Thymus (tissue), 14 donors: ENCODE measurements at places on chromosomes 12 and 14.
A peak's percentile ranks its signal among the peaks of the same experiment; 100 is the strongest.

- no peak for DNase-seq
Observed at GRCh38 chr12:85825746-85826145, 10.5 kb downstream of the RASSF9 start.

- DNase-seq, result peak; percentile 1
Observed at GRCh38 chr14:61188978-61189808, 91.9 kb downstream of the TMEM30B start.

DNA sequence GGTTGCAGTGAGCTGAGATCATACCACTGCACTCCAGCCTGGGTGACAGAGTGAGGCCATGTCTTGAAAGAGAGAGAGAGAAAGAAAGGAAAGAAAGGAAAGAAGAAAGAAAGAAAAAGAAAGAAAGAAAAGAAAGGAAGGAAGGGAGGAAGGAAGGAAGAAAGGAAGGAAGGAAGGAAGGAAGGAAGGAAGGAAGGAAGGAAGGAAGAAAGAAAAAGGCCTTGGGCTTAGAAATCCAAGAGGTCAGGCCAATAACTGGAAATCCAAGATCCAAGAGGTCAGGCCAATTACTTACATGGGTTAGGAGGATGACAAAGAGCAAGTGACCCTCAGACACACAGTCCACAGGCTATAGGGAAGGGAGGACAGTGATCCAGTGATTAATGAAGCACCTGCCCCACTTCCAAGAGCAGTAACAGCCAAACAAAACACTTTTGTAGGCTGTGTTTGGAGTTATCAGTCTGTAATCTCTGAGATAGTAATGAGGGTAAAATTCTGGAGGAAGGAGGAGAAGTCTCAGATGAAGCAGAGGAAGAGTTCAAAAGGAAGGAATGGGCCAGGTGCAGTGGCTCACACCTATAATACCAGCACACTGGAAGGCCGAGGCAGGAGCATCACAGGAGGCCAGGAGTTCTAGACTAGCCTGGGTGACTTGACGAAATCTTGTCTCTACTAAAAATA, 32.2 kb upstream of the SPTLC2 start:
- no peak for DNase-seq

DNA sequence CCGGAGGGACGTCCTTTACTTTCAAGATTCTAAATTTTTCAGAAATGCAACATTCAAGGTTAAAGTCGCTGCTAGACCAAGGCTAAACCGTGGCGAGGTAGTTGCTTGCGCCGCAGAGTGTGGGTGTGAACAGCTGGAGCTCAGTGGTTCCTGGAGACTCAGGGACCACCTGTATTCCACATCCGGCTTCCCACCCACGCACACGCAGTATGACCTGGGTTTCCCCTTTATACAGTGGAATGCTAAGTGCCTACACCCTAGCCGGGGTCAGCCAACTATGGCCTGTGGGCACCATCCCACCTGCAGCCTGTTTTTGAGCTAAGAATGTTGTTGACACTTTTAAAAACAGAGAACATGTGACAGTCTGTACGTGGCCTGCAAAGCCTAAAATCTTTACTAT, 42.9 kb upstream of the TESC start:
- DNase-seq, result no peak

DNA sequence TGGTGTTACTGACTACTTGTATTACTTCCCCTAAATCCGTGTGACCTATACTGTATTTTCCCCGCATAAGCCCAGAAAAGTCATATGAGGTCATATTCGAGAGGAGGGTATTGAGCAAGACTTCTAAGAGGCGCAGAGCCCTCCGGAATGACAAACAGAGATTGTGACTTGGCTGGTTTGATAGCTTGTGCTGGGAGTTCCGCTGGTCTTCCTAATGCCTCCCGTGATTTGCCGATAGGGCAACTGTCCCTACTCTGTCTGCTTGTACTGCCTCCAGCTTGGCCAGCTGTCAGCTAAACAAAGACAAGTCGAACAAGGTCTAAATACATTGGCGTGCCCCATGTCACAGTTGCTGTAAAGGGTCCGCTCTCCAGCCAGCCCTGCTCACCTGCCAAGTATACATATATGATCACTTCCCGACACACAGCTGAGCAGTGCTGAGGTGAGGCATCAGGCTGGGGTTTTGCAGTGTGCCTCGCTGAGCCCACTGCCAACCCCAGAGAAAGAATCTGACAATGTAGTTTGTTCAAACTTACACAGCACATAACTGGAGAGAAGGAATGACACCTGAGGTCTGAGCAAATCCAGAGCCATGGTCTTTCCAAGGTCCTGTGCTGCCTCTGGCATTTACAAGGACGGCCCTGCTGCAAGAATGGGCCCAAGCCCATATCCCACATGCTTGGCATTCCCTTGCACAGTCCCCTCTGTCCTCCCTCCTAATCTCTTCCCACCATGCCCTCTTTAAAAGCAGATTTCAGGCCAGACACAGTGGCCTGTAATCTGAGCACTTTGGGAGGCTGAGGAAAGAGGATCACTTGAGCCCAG, 23.7 kb downstream of the LGMN start:
- DNase-seq, result no peak

DNA sequence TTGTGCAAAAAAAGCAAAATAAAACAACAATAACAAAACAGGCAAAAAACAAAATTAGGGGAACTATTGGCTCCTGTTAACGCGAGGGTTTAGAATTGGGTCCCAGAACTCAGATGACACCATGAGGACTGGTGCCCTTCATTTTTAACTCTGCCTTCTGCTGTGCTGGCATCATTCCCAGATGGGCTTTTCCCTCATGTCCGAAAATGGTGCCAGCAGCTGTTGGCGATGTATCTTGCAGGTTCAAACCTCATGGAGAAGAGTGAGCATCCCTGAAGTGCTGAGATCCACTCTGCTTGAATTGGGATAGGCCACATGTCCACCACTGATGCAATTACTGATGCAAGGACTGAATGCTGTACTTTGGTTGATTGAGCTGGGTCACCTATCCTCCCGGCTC, 61.1 kb downstream of the MYRFL start:
- DNase-seq, result no peak

DNA sequence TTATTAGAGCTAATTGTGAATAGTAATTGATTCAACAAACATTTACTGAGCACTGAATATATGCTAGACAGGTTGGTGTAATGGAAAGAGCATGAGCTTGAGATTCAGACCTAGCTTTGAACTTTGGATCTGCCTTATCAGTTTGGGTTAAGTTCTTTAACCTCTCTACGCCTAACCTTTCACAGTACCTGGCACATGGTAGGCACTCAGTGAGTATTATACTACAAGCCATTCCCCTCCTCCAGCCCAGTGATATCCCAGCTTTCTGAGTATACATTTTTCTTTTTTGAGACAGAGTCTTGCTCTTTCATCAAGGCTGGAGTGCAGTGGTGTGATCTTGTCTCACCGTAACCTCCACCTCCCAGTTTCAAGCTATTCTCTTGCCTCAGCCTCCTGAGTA, 32.0 kb downstream of the FAM177A1 start:
- DNase-seq, result no peak

- DNase-seq, result no peak
Observed at GRCh38 chr12:4303750-4304149, 17.3 kb upstream of the TIGAR start.

GRCh38 chr12:63152321-63152700, 1.3 kb upstream of the AVPR1A start:
- no peak for DNase-seq

GRCh38 chr12:26614011-26614616, 218.9 kb downstream of the ITPR2 start:
- DNase-seq, result peak; percentile 14

DNA sequence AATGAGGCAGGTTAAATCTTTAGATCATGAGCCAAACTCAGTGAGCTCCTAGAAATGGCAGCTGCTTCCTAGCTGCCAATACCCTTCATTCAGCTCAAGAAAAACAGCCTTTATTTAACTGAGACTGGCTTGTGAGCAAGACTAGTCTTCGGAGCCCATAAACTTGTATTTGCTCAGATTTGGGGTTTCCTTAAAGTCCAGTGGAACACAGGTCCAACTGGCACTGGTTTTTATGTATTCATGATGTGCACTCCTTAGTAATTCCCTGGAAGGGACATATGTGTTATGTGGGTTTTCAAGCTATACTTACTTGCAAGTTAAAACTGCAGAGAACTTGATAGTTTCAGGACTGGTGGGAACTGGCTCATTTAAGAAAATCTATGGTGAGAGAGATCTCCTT, 380.1 kb upstream of the TMEM132C start:
- no peak for DNase-seq

GRCh38 chr12:98456576-98457573, 58.5 kb upstream of the TMPO start:
- no peak for DNase-seq

GRCh38 chr12:71371122-71371521, 68.5 kb upstream of the LGR5 start:
- DNase-seq, result no peak

DNA sequence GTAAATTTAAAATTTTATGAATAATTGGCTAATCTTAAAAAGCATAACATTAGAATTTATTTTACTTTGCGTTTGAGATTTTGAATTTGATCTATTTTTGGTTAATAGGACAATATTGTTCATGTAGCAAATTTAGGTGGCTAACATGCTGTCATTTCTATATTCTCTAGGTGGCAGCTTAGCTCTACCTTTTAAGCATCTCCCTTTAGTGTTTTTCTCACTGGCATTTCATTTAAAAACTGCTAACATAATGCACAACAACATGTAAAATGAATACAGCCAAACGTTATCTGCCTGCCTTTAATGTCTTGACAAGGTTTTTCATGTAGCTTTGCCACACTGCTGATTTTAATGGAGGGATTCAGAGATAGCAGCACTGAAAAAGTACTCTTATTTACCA, 272.4 kb upstream of the FBXO33 start:
- no peak for DNase-seq

- DNase-seq, result no peak
Observed at GRCh38 chr14:71613168-71613567, 319.1 kb upstream of the RGS6 start.

DNA sequence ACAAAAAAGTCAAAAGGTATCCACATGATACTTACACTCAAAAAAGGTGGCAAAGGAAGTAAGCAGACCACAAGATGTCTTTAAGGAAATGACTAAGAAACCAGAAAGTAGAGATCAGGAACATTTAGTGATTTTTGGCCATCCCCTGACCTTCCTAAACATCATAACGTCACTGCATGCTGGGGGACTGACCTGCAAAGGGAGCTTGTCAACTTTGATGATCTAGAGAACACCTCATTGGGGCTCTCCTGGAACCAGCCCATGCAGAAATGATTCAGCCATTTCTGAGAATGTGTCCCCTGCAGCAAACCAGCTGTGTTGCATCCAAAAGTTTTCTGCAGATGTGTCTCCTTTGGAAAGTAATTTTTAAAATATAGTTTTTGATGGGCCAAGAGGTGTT, 152.2 kb upstream of the RASSF8 start:
- DNase-seq, result no peak

- DNase-seq, result no peak
Observed at GRCh38 chr14:104734051-104734587, 10.1 kb downstream of the ADSS1 start.

- DNase-seq, result no peak
Observed at GRCh38 chr12:100860611-100861010, 66.0 kb downstream of the ANO4 start.

- DNase-seq, result no peak
Observed at GRCh38 chr12:50618864-50619609, 114.3 kb downstream of the DIP2B start.

GRCh38 chr12:117819160-117819559, 149.6 kb downstream of the KSR2 start:
- no peak for DNase-seq

GRCh38 chr12:124754949-124755800, 108.5 kb downstream of the SCARB1 start:
- no peak for DNase-seq

DNA sequence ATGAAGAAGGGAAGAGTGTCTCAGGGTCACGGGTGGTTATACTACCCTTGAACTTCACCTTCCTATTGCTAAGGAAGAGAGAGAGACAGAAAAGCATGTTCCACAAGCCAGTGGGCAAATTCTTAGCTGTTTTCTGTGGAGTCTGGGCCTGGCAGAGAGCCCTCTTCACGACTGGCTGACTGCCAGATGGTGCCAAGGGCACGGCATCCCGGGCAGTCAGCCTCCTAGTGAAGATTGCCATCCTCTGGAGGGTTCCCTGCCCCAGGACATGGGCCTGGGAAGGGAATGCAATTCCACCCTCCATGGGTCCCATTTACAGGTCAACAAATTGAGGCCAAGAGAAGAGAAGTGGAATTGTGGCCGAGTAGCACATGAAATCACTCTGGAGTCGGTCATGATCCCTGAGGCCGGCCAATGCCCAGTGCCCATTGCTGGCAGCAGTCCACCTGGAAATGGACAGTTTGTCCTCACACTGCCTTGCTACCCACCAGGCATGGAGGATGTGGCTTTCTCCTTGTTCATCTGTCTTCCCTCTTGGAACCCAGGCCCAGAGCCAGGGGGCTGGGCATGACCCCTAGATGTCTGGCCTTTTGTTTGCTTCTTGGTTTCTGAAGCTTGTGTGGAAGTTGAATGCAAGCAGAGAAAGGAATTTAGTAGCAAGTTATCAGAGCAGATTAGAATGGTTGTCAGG, 9.9 kb downstream of the TUNAR start:
- DNase-seq, result no peak

DNA sequence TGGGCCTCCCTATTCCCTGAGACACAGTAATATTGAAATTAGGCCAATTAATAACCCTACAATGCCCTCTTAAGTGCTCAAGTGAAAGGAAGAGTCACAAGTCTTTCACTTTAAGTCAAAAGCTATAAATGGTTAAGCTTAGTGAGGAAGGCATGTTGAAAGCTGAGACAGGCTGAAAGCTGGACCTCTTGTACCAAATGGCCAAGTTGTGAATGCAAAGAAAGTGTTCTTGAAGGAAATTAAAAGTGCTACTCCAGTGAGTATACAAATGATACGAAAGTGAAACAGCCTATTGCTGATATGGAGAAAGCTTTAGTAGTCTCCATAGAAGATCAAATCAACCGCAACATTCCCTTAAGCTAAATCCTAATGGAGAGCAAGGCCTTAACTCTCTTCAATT, 140.8 kb downstream of the PTCSC3 start:
- no peak for DNase-seq

DNA sequence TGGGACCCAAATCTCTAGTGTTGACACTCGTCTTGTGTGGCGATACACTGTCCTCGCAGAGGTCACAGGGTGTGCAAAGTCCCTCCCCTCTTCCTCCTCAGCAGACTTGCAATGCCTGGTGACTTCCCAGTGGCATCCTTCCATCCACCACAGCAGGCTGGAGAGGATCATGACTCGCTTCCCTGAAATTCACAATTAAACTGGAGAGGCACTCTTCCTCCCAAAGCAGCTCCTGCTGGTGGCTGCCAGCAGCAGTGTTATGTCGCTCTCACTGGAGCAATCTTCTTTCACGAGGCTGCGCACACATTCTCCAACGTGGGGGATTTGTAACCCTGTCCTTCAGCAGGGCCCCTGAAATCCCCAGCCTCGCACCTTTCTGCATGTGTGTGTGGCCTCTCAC, 145.2 kb upstream of the TMCC3 start:
- no peak for DNase-seq

- no peak for DNase-seq
Observed at GRCh38 chr14:75295491-75296345, 17.1 kb downstream of the FOS start.

DNA sequence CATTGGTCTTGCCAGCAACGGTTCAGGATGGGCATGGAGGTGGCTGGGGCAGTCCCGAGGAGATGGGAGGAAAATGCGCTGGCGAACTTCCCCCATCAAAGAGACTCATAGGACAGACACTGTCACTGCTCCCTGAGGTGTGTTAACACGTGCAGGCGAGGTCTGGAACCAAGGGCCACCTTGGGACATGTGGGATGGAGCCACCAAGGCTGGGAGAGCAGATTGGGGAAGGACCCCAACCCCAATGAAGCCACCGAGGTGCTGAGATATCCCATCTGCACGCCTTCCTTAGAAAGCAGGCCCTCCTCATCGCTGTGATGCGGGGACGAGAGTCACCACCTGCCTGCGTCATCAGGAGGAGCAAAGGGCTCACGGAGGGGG, 16.9 kb upstream of the BEGAIN start:
- DNase-seq, result no peak
